ENCODE measurements at places on chromosomes 7 and 10.

GRCh38 chr10:43160921-43161255, 22.6 kb downstream of the CSGALNACT2 start:
- no peak for DNase-seq

GRCh38 chr7:14196555-14196954, 207.1 kb upstream of the ETV1 start:
- no peak for DNase-seq

GRCh38 chr10:3559527-3559926, 225.5 kb downstream of the KLF6 start:
- DNase-seq, result no peak

DNA sequence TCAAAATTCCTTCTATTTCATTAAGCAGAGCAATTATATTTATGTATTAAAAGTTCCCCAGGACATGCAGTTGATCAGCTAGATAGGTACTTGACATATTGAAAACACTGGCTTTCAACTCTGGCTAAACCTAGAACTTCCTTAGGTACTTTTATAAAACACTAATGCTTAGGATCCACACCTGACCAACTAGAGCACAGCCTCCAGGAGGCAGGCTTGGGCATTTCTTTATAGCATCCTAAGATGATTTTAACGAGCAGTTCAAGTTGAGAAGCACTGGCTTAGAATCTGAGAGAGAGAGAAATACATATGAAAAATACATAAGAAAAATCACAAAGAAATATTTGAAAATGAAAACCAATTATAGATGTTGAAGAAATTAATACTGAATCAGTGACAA, 20.8 kb downstream of the SLC26A5 start:
- no peak for DNase-seq

GRCh38 chr7:140517546-140518369, 38.5 kb upstream of the MKRN1 start:
- peak; percentile 97 for DNase-seq

DNA sequence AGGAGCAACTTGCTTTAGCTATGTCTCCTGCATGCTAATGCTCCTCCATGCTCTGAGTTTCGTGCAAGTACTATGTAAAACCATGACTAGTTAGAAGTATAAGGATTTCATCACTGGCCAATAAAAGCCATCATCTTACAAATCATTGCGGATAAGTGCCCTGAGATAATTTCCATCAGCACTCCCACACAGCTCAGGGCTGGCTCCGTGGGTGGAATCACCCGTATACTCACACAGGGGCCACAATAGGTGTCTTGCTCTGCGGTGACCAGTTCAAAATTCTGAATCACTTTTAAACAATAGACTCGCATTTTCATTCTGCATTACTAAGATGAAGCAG, 227.4 kb downstream of the PARD3 start:
- DNase-seq, result no peak

DNA sequence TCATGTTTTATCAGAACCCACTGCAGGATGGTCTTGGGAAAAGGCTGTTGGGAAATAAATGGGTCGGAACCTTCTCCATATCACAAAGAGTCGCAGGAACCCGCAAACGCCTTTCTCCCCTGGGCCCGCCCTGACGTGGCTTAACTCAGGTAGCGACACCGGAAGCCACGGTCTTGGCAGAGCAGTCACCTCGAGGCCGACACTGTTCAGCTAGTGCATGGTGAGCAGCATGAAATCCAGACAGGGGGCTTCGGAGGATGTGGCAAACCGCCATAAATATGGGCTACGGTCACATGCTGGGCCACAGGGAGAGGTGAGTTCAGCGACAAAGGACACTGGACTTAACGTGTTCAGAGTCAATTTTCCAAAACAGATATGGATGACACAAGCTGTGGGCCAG, 421.9 kb downstream of the PTPRN2 start:
- no peak for DNase-seq

DNA sequence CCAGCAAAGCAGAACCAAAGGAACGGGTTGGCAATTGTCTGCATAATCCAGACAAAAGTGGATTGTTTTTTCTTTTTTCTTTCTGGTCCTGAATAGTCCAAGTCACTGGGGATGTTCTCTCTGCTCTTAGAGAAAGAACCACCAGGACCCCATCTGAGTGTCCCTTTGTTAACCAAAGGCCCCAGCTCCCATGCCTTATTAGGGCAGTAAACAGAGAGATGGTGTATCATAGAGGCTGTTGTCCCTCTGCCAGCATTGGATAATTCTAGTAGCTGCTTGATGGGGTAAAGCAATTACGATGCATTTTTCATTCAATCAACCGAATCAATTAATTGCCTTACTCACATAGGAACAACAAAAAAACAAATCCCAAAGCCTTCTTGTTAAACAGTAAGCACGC, 213.0 kb downstream of the BUB3 start:
- DNase-seq, result no peak

- DNase-seq, result no peak
These were observed 7.9 kb downstream of the NUB1 start for GRCh38 chr7:151349507-151349853.

DNA sequence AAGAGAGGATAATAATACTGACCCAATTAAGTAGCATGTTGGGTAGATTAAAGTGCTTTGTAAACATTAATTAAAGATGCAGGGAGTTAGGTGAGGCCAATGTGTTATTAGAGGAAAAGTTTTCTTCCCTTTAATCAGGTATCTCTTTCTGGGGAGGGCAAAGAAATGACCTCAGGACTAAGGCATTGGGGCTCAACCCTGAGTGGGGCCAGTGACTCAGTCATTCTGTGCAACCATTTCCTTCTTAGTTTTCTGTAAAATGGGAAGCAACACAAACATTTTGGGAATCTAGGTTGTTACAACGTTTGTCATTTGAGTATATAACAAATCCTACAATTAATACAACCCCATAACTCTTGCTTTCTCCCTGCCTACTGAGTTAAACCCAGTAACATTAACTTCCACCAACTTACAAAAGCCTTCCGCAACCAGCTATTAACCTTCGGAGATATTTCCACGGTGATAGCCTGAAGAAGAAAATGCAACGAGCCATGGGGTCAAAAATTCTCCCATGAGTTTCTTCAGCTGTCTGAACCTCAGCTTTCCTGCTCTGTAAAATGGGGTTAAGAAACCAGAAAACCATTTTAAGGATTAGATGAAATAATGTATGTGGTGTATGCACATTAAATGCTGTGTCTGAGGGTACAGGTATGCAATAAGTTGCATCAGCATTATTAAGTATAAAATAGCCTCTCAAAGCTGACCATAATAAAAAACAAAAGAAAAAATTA, 965 bp upstream of the PROSER2 start:
- DNase-seq, result no peak

GRCh38 chr10:29472301-29473086, 162.3 kb downstream of the SVIL start:
- peak; percentile 22 for DNase-seq

- DNase-seq, result peak; percentile 6
These were observed 138.9 kb downstream of the FRMD4A start for GRCh38 chr10:14191871-14192270.

- DNase-seq, result no peak
These were observed 107.4 kb upstream of the KMT2E start for GRCh38 chr7:104906556-104906955.

- DNase-seq, result peak; percentile 57
These were observed 6.0 kb upstream of the HIPK2 start for GRCh38 chr7:139783647-139784385.

DNA sequence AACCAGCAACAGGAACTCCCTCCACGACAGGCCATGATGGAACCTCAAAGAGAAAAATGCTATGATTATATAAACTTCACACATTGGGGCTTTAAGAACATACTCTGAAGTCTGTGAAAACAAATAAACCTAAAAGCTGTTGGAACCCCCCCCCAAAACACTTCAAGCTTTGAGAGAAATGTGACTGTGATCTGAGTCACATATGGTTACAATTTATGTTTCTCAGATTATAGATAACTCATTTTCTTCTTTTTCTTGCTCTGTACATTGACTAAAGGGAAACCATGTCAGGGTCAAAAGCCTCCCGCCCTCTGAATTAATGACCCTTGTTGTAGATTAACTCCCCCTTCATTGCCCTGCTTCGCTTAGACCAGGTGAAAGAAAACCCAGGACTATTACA, 15.8 kb downstream of the VOPP1 start:
- no peak for DNase-seq

- no peak for DNase-seq
These were observed 434.9 kb downstream of the ADRA2A start for GRCh38 chr10:111511751-111512150.

DNA sequence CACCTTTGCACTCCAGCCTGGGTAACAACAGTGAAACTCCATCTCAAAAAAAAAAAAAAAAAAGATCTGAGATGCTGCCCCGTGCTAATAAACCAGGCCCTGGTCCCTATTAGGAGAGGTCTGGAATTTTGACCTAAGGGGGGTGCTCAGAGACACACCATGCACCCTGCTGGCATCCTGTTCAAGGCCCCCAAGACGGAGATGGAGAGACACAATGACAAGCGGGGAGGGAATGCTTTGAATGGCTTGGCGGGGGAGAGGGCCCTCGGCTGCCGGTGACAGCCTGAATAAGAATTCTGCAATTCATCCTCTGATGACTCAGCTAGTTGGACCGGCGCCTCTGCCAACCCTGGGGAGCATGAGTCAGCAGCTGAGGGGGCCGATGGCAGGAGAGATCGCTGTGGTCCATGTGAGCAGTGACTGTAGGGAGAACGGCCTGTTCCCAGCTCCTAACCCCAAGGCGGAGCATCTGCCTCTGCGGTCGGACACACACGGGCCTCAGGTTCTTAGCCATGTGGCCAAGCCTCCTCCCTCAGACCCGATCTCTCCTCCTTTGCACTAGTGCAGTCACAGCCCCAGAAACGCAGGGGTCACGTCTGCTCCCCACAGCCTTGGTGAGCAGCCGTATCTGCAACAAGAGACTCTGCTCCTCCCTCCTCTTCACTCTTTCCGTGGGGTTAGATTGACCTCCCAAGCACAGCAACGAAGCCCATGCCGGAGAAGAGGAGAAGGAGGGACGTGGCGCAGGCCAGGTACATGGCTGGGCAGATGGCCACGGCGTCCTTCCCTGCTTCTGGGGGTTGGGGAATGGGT, 14.9 kb downstream of the TRIM56 start:
- DNase-seq, result peak; percentile 99

- DNase-seq, result no peak
These were observed 21.7 kb downstream of the LRRC27 start for GRCh38 chr10:132353456-132354355.

GRCh38 chr7:132430041-132430855, 146.0 kb downstream of the PLXNA4 start:
- no peak for DNase-seq

DNA sequence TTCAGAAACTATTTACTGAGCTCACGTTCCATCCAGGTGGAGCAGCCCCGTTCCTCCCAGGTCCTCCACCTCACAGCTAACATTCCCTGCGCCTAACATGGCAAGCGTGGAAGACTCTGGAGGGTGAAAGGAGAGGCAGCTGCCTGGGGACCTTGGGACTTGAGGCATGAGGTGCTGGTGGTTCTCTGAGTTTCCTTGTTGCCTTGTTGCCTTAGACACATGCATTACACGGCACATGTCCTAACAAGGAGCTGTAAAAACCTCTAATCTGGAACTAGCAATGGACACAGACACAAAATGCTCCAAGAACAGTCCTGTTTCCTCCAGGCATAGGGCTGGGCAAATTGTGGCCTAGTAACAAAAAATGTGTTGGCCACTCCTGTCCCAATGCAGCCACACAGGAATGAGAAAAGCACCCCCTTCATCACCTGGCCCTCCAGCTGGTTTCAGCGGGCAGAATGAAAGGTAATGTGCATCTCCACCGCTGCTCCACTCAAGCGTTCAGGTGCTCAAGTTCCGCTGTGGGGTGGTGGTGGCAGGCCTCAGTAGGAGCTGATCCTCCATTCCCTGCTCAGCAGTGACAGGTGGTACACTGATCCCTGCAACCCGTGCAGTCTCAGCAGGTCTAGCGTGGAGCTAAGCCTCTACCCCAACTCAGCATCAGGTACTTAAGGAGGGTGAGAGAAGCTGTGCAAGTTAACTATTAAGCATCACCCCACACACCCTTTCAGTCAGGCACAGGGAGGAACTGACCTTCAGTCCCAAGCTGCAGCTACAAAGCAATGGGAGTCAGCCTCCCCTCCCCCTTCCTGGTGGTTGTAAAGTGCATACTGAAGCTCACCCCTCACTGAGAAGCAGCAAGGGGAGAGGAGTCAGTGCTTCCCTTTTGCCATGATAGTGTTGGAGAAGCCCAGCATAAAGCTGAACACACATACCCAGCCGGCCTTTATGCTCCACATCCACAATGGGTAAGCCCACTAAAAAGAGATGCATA, 382.8 kb downstream of the SDK1 start:
- no peak for DNase-seq

DNA sequence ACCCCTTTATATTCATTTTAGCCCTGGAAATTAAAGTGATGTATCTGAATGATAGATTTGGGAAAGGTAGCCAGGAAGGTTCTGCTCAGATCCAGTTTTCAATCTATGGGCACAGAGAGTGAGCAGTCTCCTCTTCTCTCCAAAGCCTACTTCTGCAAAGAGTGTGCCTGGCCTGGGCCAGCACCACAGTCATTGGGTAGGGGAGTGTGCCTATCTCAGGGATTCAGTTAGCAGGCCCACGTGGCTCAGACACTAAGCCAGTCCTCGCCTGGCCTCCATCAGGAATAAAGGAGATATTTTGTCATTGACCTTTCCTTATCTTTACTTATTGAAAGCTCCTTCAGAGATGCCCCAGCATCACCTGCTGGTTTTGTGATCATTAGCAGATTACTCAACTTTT, 215.8 kb upstream of the CCDC6 start:
- DNase-seq, result no peak

DNA sequence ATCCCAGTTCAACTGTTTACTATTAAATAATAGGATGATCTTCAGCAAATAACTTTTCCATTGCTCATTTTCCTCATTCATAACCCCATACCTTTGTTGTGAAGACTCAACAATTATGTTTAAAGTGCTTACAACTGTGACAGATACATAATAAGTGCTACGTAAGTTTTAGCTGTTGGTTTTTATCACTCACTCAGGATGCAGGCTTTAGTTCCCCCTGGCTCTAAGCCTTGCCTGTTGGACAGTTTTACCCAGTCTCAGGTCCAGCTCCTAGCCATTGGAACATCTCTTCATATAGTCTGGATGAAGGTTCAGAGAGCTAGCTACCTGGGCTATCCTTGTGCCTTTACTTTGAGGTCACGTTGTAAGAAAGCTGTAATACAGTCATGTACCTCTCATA, 353.2 kb downstream of the CRPPA start:
- no peak for DNase-seq

- no peak for DNase-seq
These were observed 82.6 kb upstream of the AOAH start for GRCh38 chr7:36806891-36807290.

GRCh38 chr10:80471715-80472233, 17.7 kb downstream of the TSPAN14 start:
- DNase-seq, result no peak

GRCh38 chr10:26408858-26409494, 29.2 kb upstream of the APBB1IP start:
- DNase-seq, result no peak

DNA sequence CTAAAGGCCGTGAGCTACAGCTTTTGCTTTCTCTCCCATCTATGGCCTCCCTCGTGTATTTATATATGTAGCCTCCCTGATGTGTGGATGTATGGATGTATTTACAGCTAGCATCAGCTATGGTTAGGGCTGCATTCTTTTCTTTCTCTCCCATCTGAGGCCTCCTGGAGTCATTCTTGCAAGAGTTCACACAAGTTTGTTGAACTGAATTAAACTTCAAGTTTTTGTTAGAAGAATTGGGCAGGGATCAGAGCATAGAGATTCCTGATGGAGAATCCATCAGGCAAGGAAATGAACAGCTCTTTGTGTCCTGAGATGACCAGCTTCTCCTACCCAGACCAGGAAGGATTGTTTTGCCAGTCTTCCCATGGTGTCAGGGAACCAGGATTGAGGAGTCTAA, 60.3 kb downstream of the AHCYL2 start:
- DNase-seq, result no peak

GRCh38 chr10:129864601-129865126, 99.4 kb downstream of the EBF3 start:
- DNase-seq, result no peak
